ENCODE measurements at places on chromosomes 2 and 18.

DNA sequence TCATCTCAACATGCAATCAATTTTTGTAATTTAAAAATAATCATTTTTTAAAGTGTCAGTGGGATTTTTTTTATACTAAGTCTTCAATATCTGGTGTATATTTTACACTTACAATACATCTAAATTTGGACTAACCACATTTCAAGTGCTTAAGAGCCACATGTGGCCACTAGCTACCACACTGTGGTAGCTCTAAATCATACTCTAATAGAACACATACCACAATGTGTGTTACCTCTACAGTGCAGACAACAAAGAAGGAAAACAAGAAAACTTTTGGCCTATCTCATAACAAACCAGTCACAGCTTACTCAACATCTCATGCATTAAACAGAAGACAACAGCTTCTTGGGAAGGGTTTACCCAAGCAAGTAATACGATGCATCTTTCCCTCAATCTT is 24.5 kb downstream of the PIAS2 start:
- no peak for DNase-seq

GRCh38 chr2:125167152-125167551 is 1142.1 kb downstream of the CNTNAP5 start:
- DNase-seq, result no peak

GRCh38 chr18:55314615-55315237 is 273.3 kb downstream of the TCF4 start:
- no peak for DNase-seq

- DNase-seq, result no peak
Measured at GRCh38 chr2:134070281-134070741, 183.6 kb upstream of the MGAT5 start.

- no peak for DNase-seq
Measured at GRCh38 chr2:176935543-176936102, 277.0 kb upstream of the HNRNPA3 start.
